HEK293T (cell line): ENCODE measurements at places on chromosomes 5 and 9.
A peak's percentile ranks its signal among the peaks of the same experiment; 100 is the strongest.

- no peak for DNase-seq
Observed at GRCh38 chr9:40907657-40908624, 220.5 kb downstream of the FOXD4L6 start.

- DNase-seq: no peak
Observed at GRCh38 chr9:119697996-119698395, 328.8 kb upstream of the BRINP1 start.

GRCh38 chr9:88447431-88447830, 59.2 kb downstream of the SPIN1 start:
- DNase-seq: no peak

DNA sequence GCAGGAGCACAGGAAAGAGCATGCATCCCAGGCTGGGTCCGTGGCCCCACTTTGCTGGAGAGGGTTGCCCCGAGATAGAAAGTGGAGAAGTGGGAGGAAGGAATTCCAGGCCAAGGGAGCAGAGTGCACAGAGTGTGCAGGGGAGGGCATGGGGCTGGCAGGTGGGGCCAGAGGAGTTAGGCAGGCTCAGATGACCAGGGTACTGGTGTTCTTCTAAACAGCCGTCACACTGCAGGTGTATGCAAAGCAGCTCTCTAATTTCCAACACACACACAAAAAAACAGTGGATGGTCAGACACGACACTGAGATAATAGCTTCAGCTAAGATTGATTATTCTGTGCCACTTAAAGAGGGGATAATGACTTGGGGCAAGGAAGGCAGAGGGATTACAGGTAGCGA, 212.2 kb downstream of the MTRR start:
- DNase-seq: no peak

GRCh38 chr5:143835251-143835650, 23.3 kb downstream of the HMHB1 start:
- DNase-seq: no peak

DNA sequence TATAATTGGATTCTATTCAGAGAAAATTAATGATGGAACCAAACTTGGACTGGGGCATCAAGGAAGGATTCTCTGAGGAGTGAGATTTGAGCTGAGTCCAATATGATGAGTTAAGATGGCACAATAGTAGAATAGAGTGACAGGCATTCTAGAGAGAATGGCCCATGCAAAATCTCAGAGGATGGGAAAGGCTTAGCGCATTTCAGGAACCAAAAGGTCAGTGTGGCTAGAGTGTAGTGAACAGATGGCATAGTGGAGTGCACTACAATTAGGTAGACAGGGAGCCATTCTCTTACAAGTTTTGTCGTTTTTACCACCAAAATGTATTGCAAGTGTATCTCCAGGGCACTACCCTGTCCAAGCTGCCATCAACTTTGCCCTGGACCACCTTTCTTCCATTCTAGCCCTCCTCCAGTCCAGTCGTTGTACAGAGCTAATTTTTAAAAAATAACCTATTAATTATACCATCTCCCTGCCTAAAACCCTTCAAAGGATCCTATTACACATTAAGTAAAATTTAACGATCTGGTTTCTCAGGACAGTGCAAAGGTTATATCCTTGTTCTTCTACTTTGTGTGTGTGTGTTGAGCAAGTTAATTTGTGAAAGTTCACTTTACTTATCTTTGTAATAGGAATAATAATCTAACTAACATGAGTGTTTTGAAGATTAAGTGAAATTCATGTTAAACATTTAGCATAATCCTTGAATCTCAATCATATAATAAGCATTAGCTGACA, 211.7 kb downstream of the COMMD10 start:
- no peak for DNase-seq

DNA sequence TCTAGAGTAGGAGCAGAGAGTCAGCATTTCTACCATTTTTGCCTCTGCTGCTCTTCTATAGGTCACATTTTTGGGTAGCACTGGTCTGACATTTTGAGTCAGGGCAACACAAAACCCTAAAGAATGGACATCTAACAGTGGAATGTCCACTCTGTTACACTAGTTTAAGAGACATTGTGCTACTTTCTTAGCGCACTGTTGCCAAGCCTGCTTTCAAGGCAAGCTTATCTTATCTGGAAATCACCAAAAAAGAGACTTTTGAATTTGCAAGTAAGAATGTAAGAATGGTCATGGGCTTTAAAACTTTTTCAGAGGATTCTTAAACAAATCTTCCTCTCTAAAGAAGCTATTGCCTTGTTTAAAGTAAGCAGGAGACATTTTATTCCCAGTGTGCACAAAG, 73.0 kb upstream of the STARD4 start:
- DNase-seq: no peak

GRCh38 chr5:9348401-9348996, 197.4 kb downstream of the SEMA5A start:
- no peak for DNase-seq

DNA sequence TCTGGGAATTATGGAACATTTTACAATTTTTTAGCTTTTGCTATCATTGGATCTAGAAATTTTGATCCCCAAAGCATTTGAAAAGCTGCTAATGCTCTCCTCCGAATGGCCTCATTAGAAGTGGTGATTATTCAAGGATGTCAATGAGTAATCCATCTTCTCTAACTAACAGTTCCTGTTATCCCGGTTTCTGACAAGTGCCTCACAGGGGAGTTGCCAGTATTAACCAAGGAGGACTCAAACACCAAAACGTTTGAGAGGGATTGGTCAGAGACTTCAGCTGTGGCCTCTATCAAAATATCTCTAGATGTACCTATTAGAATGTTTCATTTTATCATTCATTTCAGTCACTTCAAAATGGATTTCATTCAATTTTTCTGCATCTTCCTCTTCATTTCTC, 208.3 kb upstream of the ITGA1 start:
- DNase-seq: no peak

GRCh38 chr5:88719434-88719833, 163.6 kb downstream of the MEF2C start:
- no peak for DNase-seq

DNA sequence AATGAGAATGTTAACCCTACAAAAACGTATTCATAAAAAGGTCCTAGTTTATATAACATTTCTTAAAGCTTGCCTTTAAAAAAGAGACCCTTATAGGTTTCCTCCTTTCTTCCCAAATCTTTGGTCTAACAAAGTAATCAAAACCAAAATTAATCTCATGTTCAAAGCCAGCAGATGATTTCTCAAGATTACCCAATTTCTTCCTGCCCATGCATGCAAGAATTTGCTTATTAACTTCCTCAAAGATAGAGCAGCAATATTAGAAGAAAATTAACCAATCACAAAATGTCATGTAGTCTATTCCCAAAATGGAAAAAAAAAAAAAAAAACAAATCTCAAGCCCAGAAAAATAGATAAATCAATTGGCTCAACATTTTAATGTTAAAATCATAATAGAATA, 114.9 kb downstream of the MLLT3 start:
- DNase-seq: no peak

DNA sequence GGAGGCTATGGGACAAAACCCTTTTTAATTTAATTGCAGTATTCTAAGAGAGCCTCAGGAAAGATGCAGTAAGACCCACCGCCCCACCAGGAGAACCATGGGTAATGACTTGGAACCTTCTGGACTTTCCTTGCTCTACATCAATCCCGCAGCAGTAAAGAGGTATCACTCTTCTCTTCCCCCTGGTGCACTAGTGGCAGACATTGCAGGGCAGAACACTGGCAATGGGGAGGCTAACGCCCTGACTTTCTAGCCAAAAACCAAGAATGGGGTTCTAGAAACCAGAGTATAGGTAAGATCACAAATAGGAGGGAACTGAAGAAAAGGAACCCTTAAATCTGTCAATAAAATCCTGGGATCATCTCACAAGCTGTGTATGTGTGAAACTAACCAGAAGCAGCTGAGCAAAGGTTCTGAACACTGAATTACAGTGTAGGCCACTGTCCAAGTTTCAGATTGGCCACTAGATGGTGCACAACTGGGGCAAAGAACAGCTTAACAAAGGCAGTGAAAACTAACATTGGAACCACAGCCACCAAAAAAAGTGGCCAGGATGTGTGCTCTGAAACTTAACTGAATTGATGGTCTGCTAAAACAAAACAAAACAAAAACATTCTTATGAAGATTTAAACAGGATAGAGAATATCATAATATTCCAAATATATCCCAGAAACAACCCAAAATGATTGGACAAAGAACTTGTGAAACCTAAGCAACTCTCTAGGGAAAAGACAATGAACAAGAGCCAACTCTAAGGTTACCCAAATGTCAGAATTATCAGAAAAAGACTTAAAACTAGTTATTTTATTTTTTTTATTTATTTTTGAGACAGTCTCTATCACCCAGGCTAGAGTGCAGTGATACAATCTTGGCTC, 6.6 kb upstream of the FAM151B start:
- peak; percentile 63 for DNase-seq

DNA sequence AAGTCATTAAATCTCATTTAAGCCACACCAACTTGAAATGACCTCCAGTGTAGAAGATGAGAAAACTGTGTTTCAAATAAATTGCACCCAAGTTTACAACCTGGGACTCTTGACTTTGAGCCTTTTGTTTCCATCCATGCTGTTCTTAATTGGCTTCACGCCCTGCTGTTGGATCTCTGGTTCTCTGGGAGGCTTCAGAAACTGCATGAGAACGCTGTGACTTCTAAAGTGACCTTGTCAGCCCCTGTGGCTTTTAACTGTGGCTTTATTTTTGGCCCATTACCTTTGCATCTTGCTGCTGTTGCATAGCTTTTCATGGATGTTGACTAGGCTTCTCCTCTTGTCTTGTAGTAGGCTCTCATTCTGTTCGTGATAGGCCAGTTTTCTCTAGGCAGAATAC, 29.3 kb downstream of the TNFAIP8 start:
- no peak for DNase-seq

DNA sequence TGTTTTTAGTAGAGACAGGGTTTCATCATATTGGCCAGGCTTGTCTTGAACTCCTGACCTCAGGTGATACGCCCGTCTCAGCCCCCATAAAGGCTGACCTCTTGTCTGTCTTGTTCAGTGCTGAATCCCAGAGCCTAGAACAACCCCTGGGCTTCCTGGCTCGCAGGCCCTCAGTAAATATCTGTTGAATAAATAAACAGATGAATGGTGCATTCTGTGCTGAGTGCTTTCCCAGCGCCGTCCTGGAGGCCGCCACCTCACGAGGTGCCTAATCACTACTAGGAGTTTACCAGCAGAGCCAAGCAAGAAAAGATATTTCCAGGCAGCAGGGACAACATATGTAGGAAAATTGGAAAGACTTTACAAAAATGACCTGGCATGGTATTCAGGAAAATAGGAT, 88.5 kb downstream of the SNX24 start:
- peak; percentile 54 for DNase-seq

GRCh38 chr9:75084081-75084672, 3.8 kb downstream of the NMRK1 start:
- no peak for DNase-seq

DNA sequence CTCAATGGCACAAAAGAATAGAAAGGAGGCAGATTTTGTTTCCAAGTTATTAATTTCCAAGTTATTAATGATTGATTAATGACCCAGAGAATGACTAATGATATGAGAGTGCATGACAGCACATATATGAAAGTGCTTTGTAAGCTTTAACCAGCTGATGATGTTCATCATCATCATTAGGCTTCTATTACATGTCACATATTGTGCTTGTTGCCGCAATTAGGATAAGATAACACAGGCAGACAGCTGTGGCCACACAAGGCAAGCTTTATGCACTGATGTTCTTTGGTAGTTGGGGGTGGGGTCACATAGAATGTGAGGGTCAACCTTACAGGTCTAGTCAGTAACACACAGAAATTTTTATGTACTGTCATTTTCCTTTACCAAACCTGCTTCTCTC, 219.7 kb downstream of the TRPM3 start:
- DNase-seq: no peak

GRCh38 chr5:15521381-15522186, 21.6 kb downstream of the FBXL7 start:
- DNase-seq: no peak

GRCh38 chr5:78568212-78568611, 80.4 kb downstream of the LHFPL2 start:
- no peak for DNase-seq

DNA sequence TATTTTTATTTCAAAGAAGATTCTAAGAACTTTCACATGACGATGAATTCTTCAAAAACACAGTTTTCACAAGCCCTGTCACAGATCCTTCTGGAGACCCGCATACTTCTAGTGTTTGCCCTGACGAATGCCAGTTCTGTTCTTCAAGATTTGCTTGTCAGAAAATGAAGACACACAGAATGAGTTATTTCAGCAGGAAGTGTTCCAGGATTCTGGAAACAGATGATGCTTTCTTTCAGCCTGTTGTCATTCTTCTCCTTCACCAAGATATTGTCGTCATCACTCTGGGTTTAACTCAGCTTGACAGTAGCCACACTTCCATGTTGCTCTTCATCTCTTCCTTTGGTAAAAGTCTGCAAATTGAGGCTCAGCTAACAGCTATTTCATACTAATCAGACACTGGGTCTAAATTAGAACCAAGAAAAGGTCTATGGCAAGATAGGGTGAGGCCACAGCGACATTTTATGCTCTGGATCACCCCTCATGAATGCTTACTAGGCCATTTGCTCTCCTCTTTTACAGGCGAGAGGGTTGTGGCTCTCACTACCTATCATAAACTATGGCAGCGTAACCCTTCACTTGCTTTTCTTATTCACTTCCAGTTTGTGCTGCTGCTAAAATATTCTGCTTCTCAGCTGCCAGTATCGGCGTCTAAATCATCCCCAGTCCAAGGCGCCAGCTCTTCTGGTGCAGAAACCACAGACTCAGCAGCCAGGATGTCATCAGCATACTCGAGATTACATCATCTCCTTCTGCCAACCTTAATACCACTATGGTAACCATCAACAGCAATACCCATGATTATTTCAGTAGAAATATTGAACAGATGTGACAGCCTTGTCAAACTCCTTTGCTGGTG, 159.6 kb upstream of the TBCA start:
- DNase-seq: no peak

DNA sequence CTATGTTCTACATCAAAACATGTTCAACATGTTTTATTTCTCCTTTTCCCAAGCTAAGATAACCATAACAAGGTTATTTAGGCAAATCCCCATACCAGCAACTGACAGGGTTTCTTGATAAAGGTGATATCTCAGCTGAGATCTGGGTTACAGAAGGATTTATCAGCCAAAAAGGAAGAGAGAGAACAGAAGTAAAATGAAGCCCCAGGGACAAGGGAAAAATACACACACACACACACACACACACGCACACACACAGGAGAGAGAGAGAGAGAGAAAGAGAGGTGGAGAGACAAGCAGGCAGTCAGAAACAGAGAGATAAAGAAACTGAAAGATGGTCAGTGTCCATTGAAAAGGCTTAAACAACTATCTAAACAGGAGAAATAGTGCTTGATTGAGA, 19.7 kb upstream of the MLLT3 start:
- DNase-seq: no peak
